Effector CD8-positive, alpha-beta T cell (primary cell): ENCODE measurements at places on chromosomes 5 and 9.

- no peak for DNase-seq
Measured at GRCh38 chr9:131838530-131839280, 98.8 kb upstream of the RAPGEF1 start.

DNA sequence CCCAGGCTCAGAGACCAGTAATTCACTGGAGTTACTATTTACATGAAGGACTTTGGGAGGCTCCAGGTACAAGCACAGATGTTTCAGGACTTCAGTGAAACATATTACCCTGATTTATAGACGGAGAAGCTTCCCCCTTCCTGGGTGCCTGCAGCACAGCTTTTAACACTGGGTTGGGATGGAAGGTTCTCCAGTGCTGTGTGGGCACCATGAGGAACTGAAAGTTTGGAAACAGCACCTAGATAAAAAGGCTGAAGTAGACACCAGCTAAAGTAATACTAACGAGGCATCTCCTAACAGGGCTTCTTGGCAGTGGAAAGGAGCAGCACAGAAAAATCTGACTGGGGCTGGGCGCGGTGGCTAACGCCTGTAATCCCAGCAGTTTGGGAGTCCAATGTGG is 70.7 kb downstream of the GCNT1 start:
- no peak for DNase-seq

GRCh38 chr9:82299870-82300269 is 311.3 kb downstream of the SPATA31D1 start:
- DNase-seq: no peak

DNA sequence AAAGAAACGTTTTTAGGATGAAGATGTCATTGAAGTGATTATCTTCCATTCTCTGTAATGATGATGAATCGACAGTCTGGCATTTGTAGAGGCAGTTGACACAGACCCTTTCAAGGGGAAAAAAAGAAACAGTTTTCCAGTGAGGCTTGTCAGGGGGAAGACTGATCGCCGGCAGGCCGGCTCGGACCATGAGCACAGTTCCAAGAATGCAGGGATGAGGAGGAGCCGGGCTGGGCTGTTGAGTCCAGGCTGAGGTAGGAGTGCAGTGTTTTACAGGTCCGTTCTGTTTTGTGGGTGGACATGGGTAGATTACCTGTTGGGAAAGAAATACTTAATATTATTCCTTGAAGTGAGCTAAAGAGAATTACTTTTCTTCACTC is 194.6 kb downstream of the AOPEP start:
- no peak for DNase-seq

- DNase-seq: no peak
Measured at GRCh38 chr5:167987490-167988280, 303.8 kb upstream of the WWC1 start.

- DNase-seq: no peak
Measured at GRCh38 chr9:90098408-90098807, 493.6 kb downstream of the GADD45G start.

DNA sequence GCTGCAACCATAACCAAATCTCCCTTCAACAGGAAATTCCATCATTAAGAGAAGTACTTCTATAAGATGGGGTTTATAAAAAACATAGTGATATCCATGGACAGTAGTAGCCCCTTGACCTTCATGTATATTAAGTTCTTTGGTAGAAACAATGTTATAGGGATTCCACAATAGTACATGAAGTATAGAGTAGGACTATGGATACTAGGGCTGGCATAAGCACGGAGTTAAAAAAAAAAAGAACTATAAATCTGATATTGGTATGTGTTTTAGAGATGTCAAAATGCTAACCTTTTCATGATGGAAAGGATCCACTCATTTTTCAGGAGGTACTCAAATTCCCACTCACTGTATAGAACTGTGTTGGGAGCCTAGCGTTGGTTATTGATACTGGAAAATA is 337.6 kb downstream of the FGF10 start:
- DNase-seq: no peak

DNA sequence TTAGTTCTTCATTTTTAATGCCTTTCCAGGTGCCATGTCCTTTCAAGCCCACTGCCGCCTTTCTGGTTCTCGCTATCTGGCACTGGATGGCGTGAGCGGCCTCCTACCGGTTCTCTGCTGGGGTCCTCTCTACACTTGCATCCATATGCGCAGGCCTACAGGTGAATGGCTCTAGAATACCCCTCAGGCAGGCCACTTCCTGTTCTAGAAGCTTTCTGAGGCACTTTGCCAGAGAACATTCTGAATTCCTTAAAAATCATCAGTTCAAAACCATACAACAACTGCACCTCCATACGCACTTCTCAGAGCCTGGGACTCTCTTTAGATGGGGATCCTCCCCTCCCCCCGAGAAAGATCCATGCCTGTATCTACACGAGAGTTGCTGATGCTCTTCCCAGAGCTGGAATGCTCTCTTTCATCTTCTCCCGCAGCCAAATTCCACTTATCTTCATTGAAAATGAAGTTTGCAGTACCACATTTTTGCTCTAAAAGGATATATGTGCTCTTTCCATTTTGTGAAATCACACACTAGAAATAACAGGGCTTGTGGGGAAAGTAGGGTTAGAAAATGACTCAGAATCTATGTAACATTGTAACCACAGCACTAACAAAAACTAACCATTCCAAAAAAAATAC is 1.4 kb upstream of the LHFPL2 start:
- no peak for DNase-seq

DNA sequence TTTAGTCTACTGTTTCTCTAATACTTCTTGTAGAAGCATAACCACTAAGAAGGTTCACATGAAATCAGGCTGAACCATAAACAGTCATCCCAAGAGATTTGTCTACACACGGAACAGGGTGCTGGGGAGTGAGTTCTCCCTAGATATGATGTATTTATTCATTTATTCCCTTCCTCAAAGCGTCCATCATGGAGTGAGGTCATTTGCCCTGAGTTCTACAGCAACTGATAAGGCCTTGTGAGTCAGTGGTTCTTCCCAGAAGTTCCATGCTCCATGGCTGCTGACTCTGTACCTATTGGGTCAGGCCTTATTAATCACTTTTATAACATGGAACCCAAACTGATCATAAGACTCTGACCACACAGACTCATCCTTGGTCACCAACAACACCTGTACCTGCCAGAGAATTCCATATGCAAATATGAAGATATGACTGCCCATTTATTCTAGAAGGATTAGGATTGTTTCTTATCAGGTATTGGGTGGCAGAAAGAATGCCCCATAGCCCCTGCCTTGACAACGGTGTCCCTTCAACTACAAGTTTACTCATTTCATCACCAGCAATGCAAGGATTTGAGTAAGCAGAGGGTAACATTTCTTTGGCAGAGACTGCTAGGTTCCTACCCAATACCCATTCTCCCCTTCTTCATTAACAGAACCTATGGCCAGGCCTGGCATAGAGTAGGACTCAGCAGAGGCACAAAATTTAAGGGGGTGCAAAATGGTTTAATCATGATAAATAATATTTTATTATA is 118.1 kb downstream of the LHFPL2 start:
- no peak for DNase-seq

- no peak for DNase-seq
Measured at GRCh38 chr5:2919310-2920018, 168.0 kb upstream of the IRX2 start.

DNA sequence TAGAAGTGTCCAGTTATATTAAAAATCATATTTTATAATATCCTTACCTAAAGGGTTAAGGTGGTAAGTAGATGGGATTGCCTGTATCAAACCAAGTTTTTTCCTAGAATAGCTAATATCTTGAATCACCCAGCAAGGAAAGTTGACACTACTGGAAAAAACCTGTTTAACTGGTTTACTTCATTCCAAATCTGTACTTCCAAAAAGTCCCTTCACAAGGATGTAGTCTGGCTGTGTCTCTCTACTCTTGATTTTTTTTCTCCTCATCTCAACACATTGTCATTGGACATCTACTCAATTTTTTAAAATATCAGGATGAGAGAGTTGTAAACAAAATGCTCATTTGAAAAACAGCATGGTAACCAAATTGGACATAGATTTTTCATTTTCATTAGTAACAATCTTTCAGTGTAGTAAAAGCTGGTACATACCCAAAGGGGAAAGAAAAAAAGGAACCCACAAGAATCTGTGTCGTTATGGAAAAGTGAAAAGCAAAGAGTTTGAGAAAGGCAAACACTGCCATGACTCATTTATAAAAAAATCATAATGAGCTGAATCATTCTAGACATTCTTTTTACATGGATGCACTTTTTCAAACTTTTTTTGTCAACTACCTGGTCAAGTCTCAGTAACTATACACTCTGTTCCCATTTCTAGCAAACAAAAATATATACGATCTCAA is 173.5 kb downstream of the GLIS3 start:
- DNase-seq: no peak

DNA sequence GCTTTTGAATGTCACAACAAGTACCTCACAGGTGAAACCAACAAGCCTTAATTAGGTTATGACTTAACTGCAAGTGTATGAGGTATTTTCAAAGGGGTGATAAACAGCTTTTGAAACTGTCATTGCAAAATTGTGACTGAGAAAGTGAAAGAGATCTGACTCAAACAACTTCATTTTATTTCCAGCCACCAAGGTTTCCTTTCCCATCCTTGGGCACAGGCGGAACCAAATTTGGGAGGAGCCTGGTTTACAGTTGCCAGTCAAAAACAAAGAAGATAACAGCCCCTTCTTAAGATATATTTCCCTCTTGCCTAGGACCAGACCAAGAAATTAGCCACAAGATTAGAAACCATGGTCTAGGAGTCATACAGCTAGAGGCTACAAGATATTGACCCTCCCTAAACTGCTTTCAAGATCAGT is 417.1 kb downstream of the CSNK1G3 start:
- no peak for DNase-seq

DNA sequence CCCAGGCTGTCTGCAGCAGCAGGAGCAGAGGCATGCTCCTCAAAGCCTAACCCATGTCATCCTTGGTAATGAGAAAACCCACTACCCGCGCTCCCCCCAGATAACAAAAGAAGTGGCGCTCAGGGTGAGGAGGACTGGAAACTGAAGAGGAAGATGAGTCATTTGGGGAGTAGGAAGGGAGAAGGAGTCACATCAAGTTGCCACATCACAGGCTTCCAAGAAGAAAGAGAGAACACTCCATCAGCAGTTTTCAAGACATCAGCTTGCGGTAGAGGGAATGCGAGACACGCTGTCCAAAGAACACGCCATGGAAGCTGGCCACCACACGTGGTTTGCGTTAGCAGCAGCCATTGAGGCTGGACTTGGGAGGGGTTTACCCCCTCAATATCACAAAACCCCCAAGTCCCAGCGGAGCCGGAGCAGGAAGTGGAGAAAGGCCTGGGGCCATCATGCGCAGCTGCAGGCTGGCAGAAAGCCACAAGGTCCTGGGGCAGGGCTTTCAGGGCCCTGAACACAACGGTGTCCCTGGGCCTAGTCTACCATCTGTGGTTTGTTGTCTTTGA is 41.5 kb downstream of the SH3PXD2B start:
- no peak for DNase-seq

DNA sequence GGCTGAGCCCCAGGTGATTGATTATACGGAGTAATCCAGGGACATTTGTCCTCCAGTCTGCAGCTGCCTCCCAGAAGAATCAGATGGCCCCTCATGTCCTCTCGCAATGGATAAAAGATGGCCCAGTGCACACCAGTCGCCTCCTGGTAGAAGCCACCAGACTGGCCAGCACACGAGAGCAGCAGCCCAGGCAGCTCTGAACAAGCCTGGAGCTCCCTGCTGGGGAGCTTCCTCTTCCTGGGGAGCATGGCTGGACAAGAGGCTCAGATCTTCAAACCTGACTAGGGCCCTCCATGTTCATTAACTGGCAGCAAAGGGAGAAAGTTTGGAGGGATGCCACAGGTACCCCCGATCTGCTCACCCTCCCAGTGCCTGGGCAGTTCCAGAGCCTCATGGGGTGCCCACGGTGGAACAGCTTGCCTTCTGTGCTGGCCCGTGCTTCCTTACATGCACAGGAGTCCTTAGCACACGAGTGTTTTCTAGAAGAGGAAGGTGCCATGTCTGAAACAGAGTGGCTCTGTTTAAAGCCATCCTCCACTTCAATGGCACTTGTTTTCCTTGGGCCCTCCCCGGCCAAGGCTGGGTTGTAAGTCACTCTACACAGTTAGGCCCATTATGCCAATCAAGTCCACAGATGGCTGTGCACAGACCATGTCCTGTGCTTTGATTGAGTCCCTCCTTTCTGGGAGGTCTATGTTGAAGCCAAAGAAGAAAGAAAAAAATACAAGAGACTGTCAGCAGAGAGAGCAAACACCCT is 75.6 kb downstream of the PRRT1B start:
- DNase-seq: no peak

- no peak for DNase-seq
Measured at GRCh38 chr5:15103864-15104263, 232.3 kb upstream of the ANKH start.

DNA sequence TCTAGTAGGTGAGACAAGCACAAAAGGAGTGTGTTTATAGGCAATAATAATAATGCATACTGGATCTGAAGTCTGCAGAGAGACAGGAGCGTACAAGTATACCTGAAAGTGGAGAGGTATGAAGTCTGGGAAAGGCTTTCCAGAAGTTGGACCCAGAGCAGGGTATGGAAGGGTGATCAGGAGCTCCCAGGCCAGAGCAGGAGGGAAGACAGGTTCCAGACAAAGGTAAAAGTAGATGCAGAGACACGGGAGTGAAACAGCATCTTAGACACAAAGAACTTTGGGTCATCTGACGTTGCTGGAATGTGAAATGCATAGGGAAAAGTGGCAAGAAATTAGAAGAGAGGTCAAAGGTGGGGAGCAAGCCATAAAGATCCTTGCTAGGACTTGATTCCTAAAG is 175.1 kb downstream of the PAM start:
- DNase-seq: no peak

GRCh38 chr5:87785554-87786335 is 373.0 kb upstream of the CCNH start:
- DNase-seq: no peak

GRCh38 chr5:135458921-135459331 is 6.8 kb upstream of the TIFAB start:
- no peak for DNase-seq

- DNase-seq: no peak
Measured at GRCh38 chr9:16028548-16028947, 475.7 kb downstream of the CCDC171 start.

- DNase-seq: no peak
Measured at GRCh38 chr9:2704504-2704903, 12.8 kb upstream of the KCNV2 start.

GRCh38 chr5:5648694-5649093 is 226.2 kb downstream of the ICE1 start:
- no peak for DNase-seq

DNA sequence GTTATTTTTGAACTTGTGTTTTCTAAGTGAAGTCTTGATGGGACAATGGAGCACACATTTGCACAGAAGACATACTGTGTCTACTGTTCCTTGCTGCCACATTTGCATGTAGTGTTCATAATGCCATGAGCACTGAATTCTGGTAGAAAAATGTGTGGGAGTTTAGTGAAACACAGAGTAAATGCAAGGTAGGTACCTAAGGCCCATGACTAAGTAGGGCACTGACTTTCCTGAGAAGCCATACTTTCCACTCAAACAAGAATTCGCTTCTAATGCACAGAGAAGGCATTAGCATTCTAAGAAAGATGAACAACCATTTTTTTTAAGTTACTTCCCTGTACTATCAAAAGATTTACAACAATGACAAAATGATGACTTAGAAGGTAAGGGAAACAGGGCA is 282.2 kb downstream of the MAN2A1 start:
- no peak for DNase-seq

GRCh38 chr9:10274175-10274574 is 338.6 kb downstream of the PTPRD start:
- DNase-seq: no peak
